Aorta (tissue), 5 donors: ENCODE measurements at places on chromosomes 2 and 18. TPM values are rescaled to one million over a fixed set of nuclear protein-coding genes. Genes with fewer than 3 reads are reported as not detected.

Gene ACVR1C
- polyA plus RNA-seq, result 0.03 TPM

Gene STK11IP
- 58.2 TPM for polyA plus RNA-seq

Gene MGAT4A
- 18.4 TPM for polyA plus RNA-seq

Gene MOB4
- 24.0 TPM for polyA plus RNA-seq

Gene SERPINB4
- polyA plus RNA-seq, result not detected

Gene TBR1
- polyA plus RNA-seq, result not detected

Gene NYAP2
- polyA plus RNA-seq, result 0.15 TPM

Gene C2orf81
- 1.3 TPM for polyA plus RNA-seq

Gene SPATA3
- not detected for polyA plus RNA-seq

Gene KLHL41
- polyA plus RNA-seq, result 0.61 TPM

Gene FBXO15
- polyA plus RNA-seq, result 3.5 TPM

Gene LOXHD1
- not detected for polyA plus RNA-seq

Gene C2orf15
- polyA plus RNA-seq, result 0.75 TPM

Gene DNAJC5G
- polyA plus RNA-seq, result 2.3 TPM

Gene UGT1A4
- not detected for polyA plus RNA-seq

Gene SERPINB12
- not detected for polyA plus RNA-seq

Gene LBX2
- polyA plus RNA-seq, result 0.88 TPM

Gene POTEC
- not detected for polyA plus RNA-seq

Gene TRMT61B
- 15.9 TPM for polyA plus RNA-seq

Gene GPR75
- polyA plus RNA-seq, result not detected

Gene GDF7
- 4.1 TPM for polyA plus RNA-seq

Gene C2orf80
- not detected for polyA plus RNA-seq

Gene OTX1
- not detected for polyA plus RNA-seq

Gene STON1
- 22.2 TPM for polyA plus RNA-seq

Gene WDR54
- 6.5 TPM for polyA plus RNA-seq

Gene APLF
- polyA plus RNA-seq, result 1.3 TPM
